NCI-H2107 (cell line): ENCODE measurements at places on chromosomes 5 and 9.

- DNase-seq: no peak
Measured at GRCh38 chr5:37849641-37850040, 9.8 kb upstream of the GDNF start.

DNA sequence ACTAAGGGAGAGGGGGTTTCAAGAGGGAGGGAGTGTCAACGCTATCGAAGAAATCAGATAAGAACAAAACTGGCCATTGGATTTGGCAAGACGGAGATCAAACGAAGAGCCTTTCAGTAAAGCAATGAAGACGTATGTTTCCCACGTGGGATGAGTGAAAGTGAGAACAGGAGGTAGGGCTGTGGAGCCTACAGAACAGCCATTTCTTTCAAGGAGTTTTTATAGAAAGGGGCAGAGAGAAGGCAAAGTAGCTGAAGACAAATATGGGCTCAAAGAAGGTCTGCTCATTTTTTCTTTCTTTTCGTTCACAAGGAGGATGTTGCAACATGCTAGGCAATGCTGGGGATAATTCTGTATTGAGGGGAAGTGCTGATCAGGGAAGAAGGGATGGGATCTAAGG, 98.3 kb downstream of the SUSD1 start:
- DNase-seq: no peak

DNA sequence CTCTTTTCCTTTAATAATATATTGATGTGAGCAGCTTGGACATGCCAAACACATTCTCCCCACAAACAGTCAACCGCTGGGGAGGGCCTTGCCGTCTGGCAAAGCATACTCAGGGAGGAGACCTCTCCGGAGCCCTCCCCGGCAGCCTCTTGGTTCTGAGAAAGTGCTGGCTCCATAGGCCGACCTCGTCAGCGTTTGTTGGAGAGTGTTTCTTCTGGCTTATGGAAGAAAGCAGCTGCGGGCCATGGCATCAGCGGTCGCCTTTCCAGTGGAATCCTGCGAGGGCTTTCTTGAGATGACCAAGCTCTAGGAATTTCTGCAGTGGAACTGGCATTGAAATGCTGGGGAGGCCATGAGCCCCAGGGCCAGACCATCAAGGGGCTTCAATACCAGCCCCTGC, 405.7 kb upstream of the IRX4 start:
- DNase-seq: no peak

DNA sequence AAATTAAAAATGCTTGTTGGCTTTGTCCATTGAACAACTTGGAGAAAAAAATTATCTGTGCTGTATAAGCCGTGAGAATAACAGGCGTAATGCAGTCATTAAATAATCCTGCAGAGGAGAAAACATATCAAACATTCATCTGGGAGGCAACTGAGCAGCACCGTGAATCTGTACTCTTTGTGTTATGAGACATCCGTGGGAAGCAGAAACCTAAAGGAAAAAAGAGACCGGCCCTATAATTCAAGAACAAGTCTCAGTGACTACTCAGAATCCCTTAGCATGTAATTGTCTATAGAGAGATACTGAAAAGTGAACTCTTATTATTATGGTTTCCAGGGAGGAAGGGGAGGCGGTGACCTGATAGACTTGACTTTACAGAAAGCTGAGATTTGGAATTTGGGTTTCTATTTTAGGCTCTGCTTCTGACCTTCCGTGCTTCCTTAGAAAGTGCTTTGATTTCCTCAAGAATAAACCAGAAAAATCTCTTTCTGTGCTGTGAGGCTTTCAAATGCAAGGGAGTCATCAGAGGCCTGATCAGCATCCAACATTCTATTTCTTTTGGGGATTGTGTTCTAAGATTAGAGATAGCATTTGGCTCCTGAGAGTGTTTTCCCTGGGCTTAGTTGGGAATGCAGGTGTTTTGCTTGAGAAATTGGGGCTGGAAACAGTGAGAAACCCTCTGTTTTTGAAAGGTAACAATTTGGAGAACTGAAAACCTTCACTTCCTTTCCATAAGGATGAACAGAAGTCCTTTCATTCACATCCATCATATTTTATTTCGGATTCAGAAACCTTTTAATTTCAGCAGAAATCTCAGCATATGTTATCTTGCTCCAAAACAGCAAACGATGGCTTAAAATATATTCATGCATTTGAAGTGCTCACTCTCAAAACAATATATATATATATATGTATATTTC, 296.7 kb downstream of the CSNK1G3 start:
- no peak for DNase-seq

DNA sequence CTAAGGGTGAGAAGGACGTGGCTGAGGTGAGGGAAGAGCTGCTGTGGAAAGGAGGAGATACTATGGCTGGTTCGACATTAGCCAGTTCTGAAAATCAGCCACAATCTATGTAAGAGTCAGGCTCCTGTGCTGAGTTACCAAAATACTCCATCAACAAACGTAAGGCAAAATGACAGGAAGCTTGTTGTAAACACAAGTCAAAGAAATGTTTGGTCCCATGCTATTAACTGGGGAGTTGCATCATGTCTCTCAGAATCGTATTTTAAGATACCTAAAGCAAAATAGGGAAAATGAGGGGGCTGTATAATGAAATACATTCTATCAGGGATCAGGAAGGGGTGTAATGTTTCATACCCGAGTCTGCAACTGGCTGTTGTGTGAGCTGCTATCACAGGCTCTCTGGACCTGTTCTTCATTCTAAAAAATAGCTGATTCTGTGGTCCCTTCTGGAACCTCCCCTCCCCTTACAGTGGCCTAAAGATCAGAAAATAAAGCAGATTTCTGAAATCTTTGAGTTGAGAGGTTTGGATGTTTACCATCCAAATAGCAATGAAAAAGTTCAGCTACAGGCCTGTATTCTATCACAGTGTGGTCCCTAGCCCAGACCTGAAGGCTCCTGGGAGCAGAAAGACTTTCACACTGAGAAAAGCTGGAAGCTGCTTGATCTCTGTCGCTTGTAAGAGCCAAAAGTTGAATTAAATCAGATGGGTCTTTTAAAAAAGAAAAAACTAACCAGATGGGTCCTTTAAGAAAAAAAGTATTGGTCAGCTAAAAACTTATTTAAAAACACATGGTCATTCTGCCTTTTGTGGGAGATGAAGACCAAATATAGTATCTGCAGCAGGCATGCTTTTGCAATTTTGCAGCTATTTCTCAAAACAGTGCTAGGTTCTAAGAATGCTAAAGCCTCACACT, 97.8 kb upstream of the SMC5 start:
- DNase-seq: no peak

GRCh38 chr5:92849756-92850155, 731.3 kb downstream of the NR2F1-AS1 start:
- DNase-seq: no peak

DNA sequence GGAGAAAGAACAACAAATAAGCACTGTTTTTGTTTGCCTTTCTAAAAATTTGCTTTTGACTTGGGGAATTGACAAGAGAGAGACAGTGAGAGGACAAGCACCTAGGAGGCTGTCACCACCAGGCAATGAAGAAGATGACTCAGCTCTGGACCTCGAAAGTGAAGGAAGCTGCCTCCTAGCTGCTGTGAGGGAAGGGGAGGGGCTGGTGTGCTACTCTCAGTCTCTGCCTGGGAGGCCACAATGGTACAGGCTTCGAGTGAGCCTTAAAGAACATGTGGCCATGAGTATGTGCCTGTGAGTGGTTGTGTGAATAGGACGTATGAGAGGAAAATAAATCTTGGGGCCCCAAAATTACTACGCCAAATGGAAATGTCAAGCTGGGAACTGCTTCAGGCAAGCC, 7.1 kb upstream of the PLK2 start:
- no peak for DNase-seq

GRCh38 chr5:152527358-152528052, 122.4 kb upstream of the NMUR2 start:
- DNase-seq: no peak

DNA sequence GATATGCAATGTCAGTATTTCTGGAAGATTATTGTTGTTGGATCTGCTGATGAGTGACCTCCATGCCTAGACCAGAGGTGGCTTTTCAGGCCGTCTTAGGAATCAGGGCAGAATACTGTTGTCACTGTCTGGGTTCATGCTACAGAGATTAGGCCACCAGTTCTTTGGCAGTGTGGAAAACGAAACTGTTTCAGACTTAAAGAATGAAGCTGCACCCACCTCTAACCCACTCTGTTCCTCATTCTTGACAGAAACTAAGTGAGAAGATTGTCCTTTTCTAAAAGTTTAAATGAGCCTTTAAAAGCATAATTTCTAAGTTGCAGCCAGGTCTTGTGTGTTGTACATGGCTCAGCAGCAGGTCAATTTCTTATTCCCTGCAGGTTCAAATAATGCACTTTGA, 444.3 kb downstream of the ENC1 start:
- no peak for DNase-seq

DNA sequence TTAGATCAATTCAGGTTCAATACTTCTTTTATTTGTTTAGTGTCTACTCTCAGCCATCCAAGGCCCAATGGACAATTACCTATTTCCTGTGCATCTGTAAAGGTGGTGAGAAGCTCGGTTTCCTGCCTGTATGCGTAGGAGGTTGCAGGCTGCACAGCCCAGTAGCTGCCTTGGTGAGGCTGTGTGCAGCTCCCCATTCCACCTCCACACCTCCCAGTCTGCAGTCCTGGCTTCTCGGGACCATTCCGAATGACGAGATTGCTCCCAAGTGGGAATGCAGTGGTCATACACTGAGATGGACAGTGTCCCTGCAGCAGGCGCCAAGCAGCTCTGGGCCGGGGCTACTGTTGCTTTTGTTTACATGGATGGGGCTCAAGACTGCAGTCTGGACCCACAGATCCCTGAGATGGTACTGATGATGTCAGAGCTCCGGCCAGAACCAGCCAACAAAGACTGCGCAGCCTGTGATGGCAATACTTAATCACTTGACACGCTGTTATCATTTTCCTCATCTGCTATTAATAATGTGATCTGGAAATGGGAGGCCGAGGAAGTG, 206.1 kb upstream of the IRX1 start:
- DNase-seq: no peak

DNA sequence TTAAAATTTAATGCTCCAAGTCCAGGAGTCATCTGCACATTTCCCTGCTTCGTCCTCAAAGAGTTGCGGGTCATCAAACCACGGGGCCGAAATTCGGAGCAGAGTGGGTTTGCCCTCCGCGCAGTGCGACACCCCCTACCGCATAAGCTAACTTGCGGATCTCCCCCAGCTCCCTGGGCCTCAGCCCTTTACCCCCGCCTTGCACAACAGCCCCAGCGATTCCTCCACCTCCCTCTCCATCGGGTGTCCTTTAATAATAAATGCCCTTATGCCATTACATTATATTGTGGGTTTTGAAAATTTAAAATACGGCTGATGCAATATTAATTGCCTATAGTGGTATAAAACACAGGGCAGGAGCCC, 3.9 kb downstream of the POU4F3 start:
- DNase-seq: no peak

- no peak for DNase-seq
Measured at GRCh38 chr5:132087176-132087575, 13.6 kb downstream of the CSF2 start.

DNA sequence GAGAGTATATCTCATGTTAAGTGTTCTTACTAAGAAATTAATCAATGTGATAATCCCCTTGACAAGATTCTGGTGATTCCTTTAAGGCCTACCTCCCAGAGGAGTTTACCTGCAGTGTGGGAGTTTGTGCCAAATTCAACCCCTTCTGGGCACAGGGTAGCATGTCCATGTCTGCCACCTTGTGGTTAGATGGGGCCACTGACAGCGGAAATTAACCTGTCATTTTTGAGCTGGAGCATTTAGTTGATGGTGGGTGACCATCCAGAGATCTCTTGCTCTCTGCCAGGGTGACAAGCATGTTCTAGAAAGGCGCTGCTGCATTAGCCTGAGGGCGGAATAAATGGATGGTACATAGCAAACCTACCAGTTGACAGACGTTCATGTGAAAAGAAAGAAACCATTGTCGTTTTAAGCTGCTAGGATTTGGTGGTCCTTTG, 132.2 kb downstream of the FBXO4 start:
- no peak for DNase-seq

DNA sequence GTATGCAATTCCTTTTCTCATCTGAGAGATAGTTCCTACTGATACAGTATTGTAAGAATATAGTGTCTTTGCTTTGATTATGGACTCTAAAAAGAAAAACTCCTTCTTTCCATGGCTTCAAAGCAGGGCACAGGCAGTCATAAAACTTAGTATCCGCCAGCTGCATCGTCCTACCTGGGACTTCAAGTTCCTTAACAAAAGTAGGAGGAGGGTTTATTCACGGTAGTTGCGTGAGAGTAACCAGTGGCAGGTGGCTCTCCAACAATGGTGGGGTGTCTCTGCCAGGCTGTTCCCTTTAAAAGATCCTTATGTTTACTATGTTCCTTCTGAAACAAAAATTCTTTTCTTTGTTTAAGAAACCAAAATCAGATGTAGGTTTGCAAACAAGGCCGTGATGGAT, 173.5 kb upstream of the DMAC1 start:
- DNase-seq: no peak

- no peak for DNase-seq
Measured at GRCh38 chr9:109320331-109320741, 523 bp downstream of the EPB41L4B start.

DNA sequence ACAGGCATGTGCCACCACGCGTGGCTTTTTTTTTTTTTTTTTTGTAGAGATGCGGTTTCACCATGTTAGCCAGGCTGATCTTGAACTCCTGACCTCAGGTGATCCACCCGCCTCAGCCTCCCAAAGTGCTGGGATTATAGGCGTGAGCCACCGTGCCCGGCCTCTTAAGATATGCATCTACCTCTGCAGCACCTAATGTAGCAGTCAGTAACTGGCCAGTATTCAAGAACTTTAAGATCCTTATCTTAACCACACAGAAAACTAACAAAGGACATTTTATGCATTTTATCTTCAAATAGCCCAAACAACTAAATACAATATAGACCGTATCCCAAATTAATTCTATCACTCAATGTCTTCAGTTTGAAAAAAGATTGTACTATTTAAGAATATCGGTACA, 618.7 kb downstream of the TLE1 start:
- no peak for DNase-seq
